ENCODE measurements at places on chromosomes 3 and 15.

DNA sequence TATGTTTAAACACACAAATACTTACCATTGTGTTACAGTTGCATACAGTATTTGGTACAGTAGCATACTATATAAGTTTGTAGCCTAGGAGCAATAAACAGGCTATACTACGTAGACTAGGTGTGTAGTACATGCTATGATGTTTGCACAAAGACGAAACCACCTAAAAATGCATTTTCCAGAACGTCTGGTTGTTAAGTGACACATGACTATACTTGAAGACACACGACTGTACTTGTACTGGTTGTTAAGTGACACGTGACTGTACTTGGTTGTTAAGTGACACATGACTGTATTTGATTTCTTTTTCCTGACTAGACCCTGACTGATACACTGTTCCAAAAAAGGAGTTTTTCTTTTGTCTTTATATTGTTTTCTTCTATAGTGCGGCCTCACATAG, 34.1 kb downstream of the RAB8B start:
- no peak for DNase-seq

DNA sequence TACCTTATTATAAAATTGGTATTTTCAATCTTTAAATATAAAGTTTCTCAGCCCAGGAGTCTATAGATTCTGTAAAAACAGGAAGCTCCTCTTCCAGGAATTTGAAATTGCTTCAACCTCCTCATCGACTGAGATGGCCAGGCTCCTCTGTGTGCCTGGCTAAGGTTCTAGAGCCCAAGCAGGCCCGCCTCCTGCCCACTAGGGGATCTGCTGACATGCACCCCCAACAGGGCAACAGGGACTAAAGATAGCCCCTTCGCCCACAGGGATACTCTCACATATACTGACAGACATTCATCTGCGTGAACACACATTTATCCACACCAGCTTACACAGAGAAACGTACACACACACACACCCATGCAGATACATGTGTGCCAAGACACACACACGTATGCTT, 183.1 kb upstream of the TLE3 start:
- no peak for DNase-seq

DNA sequence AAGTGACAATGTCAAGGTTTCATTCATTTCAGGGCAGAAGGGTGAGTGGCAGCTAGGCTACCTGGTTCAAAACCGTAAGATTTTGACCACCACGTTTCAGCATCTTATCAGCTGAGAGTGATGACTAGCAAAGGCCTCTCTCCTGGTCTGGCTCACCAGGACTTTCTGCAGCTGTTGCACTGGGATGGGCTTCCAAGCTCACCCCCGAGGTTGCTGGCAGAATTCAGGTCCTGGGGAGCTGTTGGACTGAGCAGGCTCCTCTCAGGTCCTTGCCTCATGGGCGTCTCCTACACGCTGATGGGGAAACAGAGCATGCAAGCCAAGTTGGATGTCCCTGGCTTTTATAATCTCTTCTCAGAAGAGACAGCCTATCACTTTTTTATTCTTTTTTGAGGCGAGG, 88.8 kb upstream of the RNU6-1 start:
- DNase-seq: no peak

GRCh38 chr3:474828-475227, 278.3 kb downstream of the CHL1 start:
- no peak for DNase-seq

GRCh38 chr3:98602078-98602678, 8.8 kb upstream of the CPOX start:
- no peak for DNase-seq

Measured in stimulated activated CD8-positive, alpha-beta memory T cell treated with anti-CD3 and anti-CD28 coated beads, Interleukin-4, amount 100 ng/mL, for 4 hours (primary cell).